ENCODE measurements at places on chromosomes 13 and 19.

- no peak for DNase-seq
Measured at GRCh38 chr19:51513968-51514367, 12.4 kb upstream of the SIGLEC12 start.

GRCh38 chr13:114065141-114065925, 67.1 kb downstream of the RASA3 start:
- DNase-seq, result peak; percentile 26

DNA sequence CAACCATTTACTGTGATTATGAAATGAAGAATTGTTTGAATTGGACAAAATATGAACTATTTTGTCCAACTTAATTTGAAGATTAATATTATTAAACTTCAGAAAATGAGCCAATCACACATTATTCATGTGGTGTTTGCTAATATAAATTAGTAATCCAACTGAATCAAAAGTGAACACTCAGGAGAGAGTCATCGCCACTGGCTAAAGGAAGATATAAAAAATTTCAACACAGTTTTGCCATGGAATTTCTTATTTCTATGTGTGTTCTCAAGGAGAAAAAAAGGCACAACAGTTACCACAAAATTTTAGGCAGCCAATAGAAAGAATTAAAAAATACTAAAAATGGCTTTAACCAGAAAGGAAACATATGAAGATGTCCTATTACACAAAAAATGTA, 2683.8 kb downstream of the PCDH9 start:
- no peak for DNase-seq

DNA sequence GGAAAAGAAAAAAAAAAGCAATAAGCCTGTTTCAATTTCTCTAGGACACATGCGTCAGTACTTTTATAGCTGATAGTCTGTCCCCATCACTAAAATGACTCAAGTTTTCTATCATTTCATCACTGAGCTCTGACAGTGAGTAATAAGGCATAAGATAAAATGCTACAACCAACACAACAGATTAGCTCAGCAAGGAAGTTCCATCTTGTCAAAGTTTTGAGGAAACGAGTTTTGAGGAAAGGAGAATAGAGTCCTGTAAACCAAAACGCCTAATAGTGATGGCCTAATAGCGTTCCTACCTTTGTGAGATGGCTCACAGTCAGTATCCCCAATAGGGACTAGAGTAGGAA, 145.1 kb downstream of the LACC1 start:
- no peak for DNase-seq

GRCh38 chr13:29956853-29957252, 106.4 kb upstream of the UBL3 start:
- no peak for DNase-seq

DNA sequence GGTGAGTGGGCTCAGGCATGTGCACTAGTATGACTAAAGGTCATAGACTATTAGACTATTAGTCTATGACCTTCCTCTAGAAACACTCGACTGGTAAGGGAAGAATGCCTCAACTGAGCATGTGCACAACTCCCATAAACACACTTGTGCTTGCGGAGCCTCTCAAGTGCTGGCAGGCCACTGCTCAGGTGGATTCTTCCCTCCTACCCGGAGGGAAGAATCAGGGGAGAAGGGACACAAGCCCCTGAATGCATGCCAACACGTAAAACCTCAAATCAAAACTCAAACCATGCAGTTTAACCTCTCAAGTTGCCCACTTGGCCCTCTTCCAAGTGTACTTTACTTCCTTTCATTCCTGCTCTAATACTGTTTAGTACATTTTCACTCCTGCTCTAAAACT, 287.6 kb upstream of the SGCG start:
- DNase-seq, result no peak
